ENCODE measurements at places on chromosomes 1 and 21. TPM values are rescaled to one million over a fixed set of nuclear protein-coding genes. Genes with fewer than 3 reads are reported as not detected.
A peak's percentile ranks its signal among the peaks of the same experiment; 100 is the strongest.

DNA sequence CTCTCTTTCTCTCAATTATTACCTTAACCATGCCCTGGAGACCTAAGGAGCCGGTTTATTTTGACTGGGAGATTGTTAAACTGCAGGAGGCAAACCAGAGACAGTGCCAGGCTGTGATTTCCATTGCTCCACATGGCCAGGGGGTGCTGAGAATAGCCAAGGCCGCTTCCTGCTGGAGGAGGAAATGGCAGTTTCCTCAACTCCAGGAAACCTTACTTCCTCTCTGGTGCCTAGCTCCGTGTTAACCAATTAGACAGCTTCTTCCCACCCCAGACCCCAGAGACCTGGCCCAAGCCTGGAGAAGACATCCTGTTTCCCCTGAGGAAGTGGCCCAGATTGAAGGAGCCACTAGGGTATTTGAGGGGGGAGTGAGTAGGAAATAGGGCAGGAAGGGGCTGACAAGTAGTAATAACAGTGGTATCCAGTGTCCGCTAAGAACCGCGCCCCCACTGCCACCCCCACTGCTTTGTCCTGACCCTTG is 161.2 kb downstream of the PLPP3 start:
- DNase-seq = no peak

DNA sequence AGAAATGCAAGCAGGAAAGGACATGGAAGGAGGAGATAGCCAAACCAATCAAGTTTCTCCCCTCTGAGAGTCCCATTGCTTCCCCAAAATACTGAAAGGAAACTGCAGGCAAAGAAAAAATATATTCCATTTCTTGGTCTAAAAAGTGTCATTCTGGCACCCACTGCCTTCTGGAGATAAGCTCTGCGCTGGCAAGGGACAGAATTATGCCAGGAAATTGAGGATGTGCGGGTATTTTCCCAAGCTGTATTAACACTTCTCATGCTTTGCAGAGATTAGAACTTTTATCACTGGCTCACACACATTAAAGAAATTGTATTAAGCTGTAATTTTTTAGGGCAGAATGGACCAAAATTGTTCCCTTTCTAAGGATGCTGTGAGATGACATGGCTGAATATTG is 381.2 kb upstream of the DUSP10 start:
- DNase-seq = no peak

DNA sequence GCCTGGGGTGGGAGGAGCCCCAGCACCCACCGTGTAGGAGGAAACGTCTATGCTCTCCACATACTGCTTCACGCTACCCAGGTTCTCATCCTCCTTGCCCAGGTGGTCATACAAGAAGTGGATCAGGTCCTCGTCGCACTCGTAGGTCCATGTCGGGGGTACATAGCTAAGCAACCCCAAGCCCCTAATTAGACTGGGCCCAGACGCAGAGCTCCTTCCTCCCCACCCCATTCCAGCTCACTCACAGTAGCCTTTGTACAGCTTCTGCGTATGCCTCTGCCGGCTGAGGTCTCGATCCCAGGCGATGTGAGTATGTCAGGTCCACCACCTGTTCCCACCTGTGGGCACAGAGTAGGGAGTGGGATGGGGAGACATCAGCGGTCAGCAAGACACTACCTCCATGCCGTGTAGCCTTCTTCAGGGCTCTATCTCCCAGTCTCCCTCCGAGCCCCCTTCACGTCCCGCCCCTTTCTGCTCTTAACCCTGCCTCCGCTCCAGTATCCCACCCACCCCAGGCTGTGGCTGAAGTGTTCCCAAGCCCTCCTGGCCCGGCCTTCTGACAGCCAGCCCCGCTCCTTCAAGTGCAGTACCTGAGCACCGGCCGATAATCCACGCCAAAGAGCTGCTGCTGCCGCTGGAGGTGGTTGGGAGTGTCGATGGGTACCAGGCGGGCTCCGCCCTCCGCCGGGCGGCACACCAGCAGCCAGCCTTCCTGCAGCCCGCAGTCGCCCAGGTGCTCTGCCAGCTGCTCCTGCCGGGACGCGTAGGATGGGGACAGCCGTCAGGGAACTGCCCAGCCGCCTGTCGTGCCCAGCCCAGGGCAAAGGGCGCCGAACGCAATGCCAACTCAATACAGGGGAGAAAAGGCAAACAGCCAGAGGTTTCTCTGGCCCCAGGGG is 919 bp downstream of the HECTD3 start:
- DNase-seq = peak; percentile 32

Gene HDAC1
- total RNA-seq = 185 TPM

DNA sequence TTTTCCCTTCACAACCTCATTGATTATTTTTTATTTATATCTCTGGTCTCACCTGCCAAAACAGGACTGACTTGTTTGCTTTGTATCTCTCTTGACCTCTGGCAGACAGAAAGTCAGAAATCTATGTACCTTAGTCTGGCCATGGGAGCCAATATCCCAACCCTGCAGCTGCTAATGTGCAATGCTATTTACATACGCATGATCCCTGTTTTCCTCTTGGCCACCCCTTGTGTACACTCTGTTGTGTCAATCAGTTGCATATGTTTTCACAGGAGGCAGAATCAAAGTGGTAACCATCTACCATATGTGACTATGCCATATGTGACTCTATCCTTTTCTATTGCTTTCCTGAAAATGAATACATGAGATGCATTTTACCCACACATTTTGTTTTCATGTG is 688.8 kb downstream of the PLA2G4A start:
- no peak for DNase-seq

- DNase-seq = no peak
These were observed 114.6 kb downstream of the MRPS6 start for GRCh38 chr21:34187935-34188334.

DNA sequence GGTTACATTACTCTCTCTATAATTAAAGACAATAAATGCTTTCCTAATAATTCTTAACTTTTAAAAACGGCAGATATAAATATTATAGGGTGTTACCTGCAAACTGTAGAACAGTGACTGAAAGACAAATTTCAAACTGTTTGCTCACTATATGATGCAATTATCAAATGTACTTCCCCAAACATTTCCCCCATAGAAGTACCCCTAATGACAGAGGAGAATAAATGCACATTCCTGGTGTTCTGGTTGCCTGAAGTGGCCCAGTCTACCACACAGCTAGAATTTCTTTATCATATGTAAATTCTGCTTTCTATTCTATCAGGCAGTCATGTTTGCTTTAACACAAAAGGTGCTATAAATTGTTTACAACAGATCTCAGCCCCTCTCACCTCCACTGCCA is 70.4 kb downstream of the VAV3 start:
- DNase-seq = no peak

GRCh38 chr1:34851431-34852105 is 8.0 kb downstream of the SMIM12 start:
- no peak for DNase-seq

Gene MCOLN3
- 0.27 TPM for total RNA-seq

DNA sequence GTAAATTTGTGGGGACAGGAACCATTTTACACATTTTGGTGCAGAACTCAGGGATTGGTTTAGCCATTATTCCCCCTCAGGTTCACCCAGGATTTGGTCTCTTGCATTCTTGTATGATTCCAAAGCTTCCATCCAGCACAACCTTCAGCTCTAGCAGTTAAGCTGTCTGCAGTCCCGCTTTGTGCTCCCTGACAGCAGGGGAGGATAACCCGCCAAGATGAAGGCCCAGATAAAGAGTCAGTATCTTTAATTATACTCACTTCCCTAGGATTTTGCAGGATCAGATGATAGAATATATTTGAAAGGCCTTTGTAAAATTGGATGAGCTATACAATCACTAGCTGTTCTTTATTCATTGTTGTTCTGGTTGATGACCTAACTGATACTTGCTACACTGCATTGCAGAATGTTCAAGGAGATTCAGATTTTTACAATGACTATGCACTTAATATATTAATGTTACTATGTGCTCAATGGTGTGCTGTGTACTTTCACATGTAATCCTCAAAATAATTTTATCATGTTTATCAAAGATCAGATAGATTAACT is 49.8 kb downstream of the SLC16A1 start:
- no peak for DNase-seq

DNA sequence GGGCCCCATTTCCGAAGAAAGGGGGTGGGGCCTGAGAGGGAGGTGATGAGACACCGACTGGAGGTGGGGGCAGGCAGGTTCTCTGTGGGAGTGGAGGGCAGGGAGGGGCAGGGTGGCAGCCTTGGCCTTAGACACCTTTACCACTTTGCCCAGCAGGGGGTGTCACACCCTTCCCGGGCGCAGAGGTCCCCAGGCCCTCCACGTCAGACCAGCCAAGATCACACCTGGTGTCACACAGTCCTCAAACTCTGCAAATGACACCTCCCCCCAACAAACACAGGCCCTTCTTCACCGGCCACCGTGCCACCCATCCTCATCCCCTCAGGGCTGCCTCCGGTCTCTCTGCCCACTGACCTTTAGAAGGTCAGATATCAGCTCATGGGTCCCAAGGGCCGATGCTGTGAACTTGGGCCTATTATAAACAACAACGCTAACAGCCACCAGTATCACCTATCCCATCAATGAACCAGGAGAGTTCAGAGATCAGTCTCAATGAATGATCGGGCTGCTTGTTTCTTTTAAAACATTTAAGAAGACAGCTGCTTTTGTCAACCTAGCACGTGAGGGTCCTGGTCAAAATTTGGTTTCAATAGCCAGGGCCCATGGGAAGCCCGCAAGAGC is 103.9 kb downstream of the CASZ1 start:
- DNase-seq = no peak

GRCh38 chr1:192907545-192908243 is 98.9 kb downstream of the RGS2 start:
- DNase-seq = no peak

Gene NBPF12
- 10.3 TPM for total RNA-seq

- DNase-seq = no peak
These were observed at the start of gene S100A7 for GRCh38 chr1:153460551-153460950. Gene S100A7, minus strand, starts transcription at chr1:153460651. Its CDS starts 1,638 bp downstream, at chr1:153459013.

- no peak for DNase-seq
These were observed 85.7 kb upstream of the NGF start for GRCh38 chr1:115423776-115424175.

DNA sequence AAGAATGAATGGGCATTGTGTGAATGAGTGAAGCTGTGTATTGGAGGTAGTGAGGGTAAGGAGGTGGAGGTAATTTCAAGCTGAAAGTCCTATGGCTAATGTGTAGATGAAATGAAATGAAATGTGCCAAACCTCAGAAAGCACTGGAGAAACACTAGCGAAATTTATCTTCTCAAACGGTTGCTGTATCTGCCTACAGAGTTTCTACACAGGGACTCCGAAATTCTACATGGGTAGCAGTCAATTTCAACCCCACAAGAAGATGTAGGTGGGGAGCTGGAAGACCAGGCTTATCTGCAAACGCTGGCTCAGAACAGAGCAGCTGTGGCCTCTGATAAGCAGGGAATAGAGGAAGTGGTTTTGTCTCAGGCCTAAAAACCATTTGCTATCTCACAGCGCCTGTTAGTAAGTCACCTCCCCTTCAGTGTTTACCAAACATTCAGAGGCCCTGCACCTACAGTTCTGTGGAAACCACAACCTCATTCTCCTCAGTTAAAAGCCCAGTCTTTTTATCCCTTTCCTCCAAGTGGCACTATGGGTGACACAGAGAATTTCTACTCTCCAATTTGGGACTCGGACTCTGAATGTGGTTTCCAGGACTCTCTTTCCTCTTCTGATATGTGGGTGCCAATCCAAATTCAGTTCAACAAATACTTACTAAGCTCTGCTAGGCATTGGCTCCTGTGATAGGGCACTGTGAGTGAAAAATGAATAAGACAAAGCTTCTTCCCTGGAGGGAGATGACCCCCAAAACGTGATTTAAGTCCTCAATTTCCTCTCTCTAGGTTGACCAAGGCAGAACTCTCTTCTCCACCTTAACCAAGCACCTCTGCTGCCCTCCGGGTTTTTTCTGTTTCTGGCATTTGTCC is 17.2 kb upstream of the SLAMF6 start:
- DNase-seq = no peak
